EL (cell line): ENCODE measurements at places on chromosomes 5 and 9.

- no peak for DNase-seq
Observed at GRCh38 chr5:127419683-127420257, 97.7 kb upstream of the PRRC1 start.

GRCh38 chr5:149724130-149724840, 5.8 kb upstream of the PPARGC1B start:
- no peak for DNase-seq

DNA sequence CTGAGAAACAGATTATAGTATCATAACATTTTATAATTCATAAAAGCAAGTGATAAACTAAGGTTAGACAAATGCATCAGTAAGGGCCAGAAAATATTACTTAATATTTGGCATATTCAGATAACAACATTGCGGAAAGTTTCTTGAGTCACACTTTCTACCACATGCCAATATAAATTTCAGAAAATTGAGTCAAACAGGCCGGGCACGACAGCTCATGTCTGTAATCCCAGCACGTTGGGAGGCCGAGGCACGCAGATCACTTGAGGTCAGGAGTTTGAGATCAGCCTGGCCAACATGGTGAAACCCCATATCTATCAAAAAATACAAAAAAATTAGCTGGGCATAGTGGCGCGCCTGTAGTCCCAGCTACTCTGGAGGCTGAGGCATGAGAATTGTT, 47.1 kb downstream of the SLC38A9 start:
- no peak for DNase-seq

DNA sequence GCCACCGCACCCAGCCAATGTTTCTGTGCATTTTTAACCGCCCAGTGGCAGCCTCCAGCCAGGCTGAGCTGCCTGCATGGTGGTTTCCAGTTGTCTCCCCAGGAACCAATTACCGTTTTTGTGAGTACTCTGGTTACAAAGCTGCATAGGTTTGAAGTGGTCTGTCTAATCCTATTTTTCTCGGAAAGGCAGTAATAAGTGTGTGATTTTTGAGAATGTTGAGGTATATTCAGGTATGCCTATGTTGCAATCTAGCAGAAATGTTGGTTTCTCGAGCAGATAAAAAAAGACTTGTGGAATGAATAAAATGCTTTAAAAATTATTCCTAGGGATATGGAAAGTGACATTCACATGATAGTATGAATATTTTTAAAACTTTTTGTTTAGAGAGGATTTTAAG, 41.5 kb upstream of the ANKH start:
- DNase-seq: no peak

- no peak for DNase-seq
Observed at GRCh38 chr5:167820101-167820990, 471.1 kb upstream of the WWC1 start.

DNA sequence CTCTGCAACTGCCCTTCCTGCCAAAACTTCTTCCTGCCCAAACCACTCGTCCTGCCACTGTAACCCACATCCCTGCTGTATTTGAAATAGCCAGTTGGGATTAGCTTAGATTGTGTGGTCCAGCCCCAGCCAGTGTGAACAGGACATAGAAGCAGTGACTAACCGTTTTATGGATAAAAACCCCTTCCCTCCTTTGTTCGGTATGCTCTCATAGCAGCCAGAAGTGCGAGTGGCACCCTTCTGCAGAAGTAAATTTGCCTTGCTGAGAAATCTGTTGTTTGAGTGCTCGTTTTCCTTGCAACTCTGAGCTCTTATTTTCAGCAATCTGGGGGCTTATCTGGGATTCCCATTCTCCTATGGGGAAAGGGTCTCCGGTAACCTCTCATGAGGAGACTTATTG, 470.0 kb downstream of the PRDM9 start:
- no peak for DNase-seq

- peak; percentile 83 for DNase-seq
Observed at GRCh38 chr9:92463984-92464383, 18.3 kb downstream of the ASPN start.

- DNase-seq: no peak
Observed at GRCh38 chr9:32171339-32171738, 213.1 kb upstream of the ACO1 start.

- peak; percentile 9 for DNase-seq
Observed at GRCh38 chr9:27248702-27249101, 48.2 kb downstream of the EQTN start.

- no peak for DNase-seq
Observed at GRCh38 chr9:20538092-20538491, 84.2 kb downstream of the MLLT3 start.

DNA sequence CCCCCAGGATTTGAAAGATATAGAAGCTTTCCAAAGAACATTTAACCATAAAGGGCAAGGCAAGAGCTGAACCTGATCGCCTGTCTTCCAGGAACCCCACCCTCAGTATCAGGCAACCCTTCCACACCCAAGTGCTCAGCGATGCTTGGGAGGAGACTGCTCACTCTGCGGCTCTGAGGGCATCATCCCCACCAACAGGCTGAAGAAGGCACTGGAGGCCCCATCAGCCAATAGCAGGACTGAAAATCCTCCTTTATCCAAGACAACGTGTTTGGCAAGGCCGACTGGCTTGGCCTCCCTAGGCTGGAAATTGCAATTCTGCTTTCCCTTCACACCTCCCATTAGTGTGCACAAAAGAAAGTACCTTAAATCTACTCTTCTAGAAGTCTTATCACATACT, 1.4 kb upstream of the PPP2CA start:
- DNase-seq: no peak

- no peak for DNase-seq
Observed at GRCh38 chr9:35180801-35181200, 19.0 kb downstream of the UNC13B start.

DNA sequence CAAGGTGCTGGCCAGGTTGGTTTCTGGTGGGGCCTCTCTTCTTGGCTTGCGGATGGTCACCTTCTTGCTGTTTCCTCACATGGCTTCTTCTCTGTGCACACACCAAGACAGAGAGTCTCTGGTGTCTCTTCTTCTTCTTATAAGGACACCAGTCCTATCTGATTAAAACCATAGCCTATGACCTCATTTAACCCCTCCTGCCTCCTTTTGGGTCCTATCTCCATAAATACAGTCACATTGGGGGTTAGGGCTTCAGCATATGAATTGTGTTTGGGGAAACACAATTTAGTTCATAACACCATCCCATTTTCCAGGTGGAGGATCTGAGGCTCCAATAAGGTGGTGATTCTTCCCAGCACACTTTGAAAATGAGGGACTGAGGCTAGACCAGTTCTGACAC, 80.4 kb downstream of the SPRY4 start:
- no peak for DNase-seq

DNA sequence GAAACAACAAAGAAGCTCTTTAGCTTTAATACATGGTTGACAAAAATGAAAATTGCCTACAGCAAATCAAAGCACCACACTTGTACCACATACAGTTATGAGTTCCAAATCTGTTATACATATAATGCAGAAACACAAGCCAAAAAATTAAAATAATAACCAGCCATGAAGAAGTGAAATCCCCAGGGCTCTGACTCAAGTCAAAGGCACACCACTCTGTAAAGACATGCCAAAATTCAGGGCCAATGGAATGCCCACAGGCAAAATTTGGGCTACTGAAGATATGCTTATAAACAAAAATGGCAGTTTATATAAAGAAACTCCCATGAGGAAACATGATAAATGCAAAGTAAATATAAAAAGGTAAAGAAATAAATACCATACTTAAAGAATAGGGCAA, 29.0 kb downstream of the THBS4 start:
- DNase-seq: peak; percentile 12

- DNase-seq: no peak
Observed at GRCh38 chr5:137357436-137357835, 141.7 kb downstream of the SPOCK1 start.

GRCh38 chr5:135979510-135979909, 24.7 kb upstream of the LECT2 start:
- peak; percentile 41 for DNase-seq

- DNase-seq: no peak
Observed at GRCh38 chr5:91217859-91218258, 165.3 kb downstream of the ARRDC3 start.
